ENCODE measurements at places on chromosomes 1 and 21. TPM values are rescaled to one million over a fixed set of nuclear protein-coding genes. Genes with fewer than 3 reads are reported as not detected.

GPR25 gene
- not detected for total RNA-seq

DNA sequence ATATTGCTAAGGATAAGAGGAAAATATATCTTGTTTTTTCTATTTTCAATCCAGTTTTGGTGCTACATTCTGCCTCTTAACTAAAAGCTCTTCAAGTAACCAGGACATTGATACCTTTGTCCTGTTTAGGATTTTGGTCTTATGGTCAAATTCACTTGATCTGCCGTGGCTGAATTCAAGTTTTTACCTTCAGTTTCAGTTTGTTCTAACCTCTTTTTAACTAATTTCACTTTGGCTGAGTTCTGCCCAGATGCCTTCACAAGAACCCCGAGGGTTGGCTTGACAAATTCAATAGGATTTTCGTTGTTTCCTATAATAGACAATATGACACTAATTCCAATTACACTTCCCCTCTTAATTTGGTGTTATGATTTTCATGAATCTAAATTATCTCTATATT is 84.5 kb upstream of the C1orf21 start:
- H3K27me3 ChIP-seq = no peaks in the 10 kb centered on the region
- H3K36me3 ChIP-seq = no peaks in the 10 kb centered on the region
- no peak overlapping the region for H3K4me3 ChIP-seq
- H3K27ac ChIP-seq = no peak overlapping the region

DNA sequence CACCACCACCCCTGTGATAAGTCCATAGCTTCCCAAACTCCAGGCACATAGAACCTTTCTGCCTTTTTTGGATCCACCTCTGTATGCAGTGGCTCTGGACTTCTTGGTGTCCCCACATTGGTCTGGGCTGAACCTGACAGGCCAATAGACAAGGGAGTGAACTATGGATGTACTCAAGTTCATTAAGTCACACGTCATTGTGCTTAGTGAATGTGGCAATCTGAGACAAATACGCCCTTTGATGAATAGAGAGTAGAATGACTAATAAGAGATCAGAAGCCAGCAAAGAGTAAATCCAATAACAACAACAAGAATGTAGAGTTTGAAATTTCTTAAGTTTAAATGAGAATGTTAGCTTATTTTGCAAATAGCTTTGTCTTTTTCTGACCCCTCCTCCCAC is 114.8 kb downstream of the ST6GALNAC3 start:
- H3K4me3 ChIP-seq = no peak overlapping the region
- no peak overlapping the region for H3K27ac ChIP-seq
- H3K4me1 ChIP-seq = no peaks in the 10 kb centered on the region

- peaks cover 22% of the 10 kb centered on the region for H3K4me1 ChIP-seq
- peak overlapping the region; percentile 46 for H3K27ac ChIP-seq
- H3K4me3 ChIP-seq = no peak overlapping the region
Observed at GRCh38 chr1:39098546-39099250, 72.5 kb downstream of the NDUFS5 start.

DNA sequence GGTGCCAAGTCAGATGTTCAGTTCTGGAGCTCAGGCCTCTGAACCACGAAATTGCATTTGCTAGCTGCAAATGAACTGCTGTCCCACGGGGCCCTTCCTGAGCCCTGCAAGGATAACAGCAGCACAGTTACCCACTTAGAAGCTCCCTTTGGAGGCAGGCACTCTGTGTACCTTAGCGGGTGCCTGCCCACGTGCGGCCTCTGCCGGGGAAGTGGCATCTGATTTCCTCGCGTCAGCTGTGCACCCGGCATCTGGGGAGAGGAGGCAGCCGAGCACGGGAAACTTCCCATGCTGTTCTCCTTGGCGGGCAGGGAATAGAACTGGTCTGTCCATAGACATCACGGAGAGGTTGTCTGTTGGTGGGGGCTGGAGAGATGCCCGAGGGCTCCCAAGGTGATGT is 148.0 kb upstream of the C1orf174 start:
- H3K36me3 ChIP-seq = no peaks in the 10 kb centered on the region
- DNase-seq = no peak
- no peak overlapping the region for H3K27ac ChIP-seq
- H3K27me3 ChIP-seq = peaks cover 10% of the 10 kb centered on the region
- H3K4me3 ChIP-seq = no peak overlapping the region
- H3K4me1 ChIP-seq = no peaks in the 10 kb centered on the region

- no peak for DNase-seq
- no peak overlapping the region for H3K27ac ChIP-seq
Observed at GRCh38 chr1:65469889-65470340, 49.4 kb downstream of the LEPR start.
